ENCODE measurements at places on chromosomes 16 and 17.

GRCh38 chr17:55344514-55344997 lies 77.1 kb downstream of the MMD start:
- no peak for DNase-seq

- no peak for DNase-seq
Measured at GRCh38 chr17:13025687-13026086, 7.9 kb upstream of the ELAC2 start.

DNA sequence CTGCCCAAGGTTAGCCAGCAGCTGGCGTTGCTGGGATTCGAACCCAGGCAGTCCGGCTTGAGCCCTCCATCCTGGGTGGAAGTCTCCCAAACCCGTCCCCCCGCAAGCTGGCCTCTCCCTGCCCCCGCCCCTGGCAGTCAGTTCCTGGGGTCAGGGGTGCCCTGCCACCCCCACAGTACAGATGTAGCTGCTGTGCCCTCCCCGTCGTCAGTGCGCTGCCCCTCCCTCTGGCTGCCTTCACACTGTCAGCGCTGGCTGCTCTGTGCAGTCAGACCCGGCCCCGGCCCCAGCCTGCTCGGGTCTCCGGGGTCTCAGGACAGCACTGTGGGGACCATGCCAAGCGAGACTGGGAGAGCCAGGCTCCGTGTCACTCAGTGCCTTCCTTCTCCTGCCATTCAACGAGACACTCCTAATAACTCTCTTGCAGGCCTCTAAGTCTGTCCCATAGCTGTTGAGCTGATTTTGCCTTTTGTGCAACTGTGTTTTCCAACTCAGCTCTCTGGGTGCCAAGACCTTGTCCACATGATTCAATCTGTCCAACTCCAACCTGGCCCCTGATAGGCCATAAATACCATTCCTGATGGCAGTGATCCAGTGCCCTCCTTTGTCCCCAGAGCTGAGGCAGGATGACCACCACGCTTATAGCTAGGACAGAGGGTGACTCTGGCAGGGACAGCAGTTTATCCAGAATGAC lies 55.5 kb upstream of the IL34 start:
- DNase-seq = peak; percentile 45

DNA sequence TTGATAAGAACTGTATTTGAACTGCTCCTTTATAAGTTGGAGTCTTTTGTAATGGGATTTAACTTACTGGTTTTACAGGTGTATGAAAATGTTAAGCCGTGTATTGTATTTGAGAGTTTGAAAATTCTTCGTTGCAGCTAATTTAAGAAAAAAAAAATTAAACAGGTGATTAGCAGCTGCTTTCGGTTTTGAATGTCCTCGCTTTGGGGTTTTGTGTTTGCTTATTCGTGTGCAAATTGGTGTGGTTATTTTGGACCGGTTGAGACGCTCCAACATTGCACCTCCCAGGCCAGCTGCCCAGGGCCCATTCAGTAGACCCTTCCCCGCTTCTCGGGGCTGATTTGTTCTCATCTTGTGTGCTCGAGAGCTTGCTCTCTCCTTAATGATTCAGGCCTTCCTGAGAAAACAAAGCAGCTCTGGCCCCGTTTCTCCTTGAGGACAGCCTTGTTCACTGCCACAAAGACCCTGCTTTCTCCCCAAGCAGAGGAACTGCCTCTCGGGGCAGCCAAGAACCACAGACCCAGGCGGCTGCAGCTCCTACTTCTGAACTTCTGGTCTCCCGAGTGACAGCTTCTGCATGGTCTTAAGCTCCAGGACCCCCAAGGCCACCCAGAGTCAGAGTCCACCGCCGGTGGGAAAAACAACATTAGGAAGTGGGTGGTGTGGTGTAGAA lies 100.5 kb downstream of the MSI2 start:
- no peak for DNase-seq

- DNase-seq = peak; percentile 70
Measured at GRCh38 chr16:30786936-30787612, at the start of gene ZNF629. Gene ZNF629, minus strand, starts transcription at chr16:30787205. Its CDS starts 2,723 bp downstream, at chr16:30784482.

- no peak for DNase-seq
Measured at GRCh38 chr17:9499041-9499440, 76.6 kb downstream of the STX8 start.

DNA sequence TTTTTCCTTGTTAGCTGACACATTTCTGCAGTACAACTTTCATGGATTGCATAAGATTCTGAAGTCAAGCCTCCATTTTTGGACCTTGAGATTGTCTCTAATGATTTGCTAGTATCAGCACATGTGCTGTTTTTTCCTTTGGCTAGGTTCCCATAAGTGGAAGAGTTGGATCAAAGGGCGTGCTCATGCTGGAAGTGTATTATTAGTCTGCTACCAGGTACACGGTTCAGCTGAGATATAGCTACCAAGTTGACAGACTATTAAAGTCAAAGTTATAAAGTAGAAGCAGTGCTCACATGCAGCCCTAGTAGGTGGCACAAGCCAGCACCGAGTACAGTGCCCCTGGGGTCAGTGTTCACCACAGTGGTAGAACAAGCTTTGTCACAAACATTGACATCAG lies 3.2 kb downstream of the FAHD1 start:
- no peak for DNase-seq

DNA sequence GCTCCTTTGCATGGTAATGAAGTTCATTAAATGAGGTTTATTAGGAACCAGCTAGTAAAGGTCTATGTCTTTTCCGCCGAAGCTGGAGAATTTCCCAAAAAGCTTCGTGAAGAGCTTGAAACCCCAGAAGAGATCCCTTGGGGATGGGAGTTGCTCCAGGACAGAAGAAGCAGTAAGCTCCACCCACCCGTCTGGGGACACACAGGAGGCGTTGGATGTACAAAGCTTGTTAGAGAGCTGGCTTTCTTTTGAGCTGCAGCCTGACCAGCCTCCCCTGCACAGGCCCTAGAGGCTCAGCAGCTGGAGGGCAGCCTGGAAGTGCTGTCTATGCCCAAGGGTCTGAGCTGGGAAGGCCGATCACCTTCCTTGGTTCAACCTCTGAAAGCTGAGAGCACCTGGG lies 147.4 kb upstream of the SDK2 start:
- DNase-seq = no peak

DNA sequence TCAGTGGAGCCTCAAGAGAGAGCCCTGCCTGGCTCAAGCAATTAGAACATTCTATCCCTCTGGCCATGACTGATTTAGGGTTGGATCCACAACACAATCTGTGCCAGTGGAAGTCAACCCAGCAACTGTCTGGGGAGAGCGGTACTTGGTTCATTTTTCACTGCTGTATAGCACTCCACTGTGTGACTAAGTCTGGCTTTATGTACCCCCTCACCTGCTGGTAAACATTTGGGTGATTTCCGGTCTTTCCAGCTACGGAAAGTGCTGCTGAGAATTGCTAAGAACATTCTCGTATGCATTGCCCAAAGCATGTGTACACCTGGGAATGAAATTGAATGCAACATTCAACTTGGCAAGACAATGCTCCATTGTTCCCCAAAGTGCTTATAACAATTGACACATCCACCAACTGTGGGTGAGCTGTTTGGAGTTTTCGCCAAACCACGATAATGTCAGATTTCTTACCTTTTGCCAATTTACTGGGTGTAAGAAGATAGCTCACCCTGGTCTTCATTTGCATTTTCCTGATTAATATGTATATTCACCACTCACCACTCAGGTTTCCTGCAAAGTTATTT lies 63.5 kb upstream of the MED9 start:
- DNase-seq = peak; percentile 39

GRCh38 chr17:80011989-80012555 lies 23.6 kb downstream of the TBC1D16 start:
- no peak for DNase-seq

DNA sequence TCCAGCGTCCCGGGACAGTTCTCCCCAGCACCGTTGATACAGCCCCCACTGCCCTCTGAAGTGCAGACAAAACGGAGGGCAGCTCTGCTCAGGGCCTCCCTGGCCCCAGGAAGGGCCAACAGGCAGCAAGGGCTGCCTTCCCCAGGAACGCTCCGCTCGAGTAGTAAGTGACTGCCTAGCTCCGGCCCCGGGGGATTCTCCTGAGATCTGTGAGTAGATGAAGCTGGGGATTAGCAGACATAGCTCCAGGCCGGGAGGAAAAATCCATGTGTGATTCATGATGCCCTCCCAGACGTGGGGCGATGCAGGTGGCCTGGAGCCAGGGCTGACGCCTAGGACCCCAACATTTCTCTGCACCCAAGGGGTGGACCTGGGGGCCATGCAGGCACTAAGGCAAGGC lies 85.3 kb downstream of the ENGASE start:
- no peak for DNase-seq

DNA sequence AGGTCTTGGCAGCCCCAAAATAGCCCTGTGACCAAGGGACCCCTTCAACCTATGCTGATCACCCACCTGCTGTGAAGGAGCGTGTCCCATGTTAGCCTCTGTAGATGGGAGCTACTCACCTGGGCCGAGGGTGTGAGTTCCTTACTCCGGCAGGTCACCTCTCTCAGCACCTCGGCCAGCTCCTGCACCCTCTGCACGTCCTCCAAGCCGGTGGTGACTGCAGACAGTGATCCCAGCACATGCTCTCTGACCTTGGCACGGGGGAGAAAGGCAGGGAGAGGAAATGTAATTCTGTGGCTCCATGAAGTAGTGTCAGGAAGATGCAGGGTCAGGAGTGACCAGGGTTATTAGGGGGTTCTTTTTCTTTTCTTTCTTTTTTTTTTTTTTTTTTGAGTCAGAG lies 67.7 kb upstream of the BCO1 start:
- no peak for DNase-seq

DNA sequence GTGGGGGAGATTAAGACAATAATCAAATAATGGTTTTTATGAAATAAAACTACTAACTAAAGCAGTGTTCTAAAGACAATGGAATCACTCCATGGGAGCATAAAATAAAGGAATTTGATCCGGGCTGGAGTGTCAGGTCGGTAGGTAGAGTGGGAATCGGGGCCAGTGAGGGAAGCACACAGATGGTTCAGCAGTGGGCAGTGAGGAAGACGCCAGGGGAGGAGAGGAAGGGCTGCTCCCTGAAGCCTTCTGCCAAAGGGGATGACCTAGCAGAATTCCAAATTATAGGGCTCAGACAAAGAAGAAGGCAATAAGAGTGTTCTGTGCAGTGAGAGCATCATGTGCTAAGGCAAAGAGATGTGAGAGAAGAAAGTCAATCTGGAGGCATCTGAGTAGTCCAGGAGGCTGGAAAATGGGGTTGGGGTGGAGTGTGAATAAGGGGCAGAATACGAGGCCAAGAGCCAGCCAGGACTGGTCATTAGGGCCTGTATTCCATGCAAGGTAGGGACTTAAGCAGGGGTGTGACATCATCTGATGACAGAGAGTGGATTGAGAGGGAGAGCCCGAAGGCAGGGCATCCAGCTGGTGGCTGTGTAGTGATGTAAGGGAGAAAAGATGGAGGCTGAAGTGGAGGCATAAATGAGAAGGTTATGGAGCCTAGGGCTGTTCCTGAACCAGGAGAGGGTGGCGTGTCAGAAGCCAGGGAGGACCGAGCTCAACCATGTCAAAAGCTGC lies 137.6 kb downstream of the COPRS start:
- no peak for DNase-seq

DNA sequence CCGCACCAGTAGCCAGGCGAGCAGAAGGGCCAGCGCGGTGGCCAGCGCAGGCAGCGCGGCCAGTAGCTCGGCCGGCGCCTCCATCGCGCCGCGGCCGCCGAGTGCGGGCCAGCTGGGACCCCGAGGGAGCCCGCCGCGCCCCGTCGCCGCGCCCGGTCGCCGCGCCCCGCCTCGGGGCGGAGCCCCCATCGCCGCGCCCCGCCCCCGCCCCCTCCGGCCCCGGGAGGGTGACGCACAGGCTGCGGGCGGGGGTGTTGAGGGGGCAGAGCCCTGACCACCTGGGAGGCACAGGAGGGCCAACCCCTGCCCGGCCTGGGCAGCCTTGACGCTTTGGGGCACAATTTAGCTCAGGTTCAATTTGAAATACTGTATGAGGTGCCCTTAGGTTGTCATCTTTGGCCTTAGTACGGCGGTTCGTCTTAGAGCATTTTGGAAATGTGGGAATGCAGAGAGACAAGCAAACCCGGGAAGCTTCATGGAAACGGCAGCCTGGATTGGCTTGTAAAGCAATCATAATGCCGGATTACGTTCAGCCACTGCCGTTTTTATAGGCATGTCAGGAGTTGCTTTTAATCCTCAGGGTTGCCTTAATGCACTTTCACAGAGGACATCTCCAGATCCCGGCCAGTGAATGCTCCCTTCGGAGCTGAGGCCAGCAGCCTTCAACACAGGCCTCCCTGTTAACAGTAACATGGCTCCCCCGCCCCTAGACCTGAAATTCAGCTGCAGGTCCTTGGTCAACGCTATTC lies at the start of gene MXRA7:
Gene MXRA7, minus strand, starts transcription at position 103 of the 749 bp plus-strand sequence. Its CDS starts 19 bp downstream, at position 84.
- DNase-seq = peak; percentile 68

GRCh38 chr16:82031116-82032084 lies 3.7 kb upstream of the HSD17B2 start:
- peak; percentile 79 for DNase-seq

- DNase-seq = no peak
Measured at GRCh38 chr16:76614269-76614668, 337.1 kb downstream of the CNTNAP4 start.

DNA sequence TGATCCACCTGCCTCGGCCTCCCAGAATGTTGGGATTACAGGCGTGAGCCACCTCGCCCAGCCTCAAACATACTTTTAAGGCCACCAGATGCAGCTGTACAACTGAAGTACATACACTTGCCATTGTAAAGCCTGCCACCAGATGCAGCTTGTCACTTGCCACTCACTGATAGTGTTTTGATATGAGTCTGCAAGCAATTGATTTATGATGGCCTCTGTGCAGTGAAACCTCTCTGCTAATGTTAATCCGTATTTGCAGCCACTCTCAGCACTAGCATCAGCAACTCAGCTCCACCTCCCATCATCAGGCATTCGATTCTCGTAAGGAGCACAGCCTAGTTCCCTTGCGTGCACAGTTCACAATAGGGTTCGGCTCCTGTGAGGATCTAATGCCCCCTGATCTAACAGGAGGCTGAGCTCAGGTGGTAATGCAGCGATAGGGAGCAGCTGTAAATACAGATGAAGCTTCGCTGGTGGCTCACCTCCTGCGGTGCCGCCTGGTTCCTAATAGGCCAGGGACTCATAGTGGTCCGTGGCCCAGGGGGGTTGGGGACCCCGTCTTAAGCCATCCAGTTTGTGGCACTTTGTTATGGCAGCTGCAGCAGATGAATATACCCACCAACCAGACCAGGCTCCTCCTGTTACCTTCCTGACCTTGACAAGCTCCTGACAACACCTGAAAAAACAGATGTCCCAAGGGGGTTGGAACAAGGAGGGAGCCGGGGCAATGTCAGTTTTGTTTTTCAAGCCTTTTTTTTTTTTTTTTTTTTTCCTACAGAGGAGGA lies 1.3 kb upstream of the HERPUD1 start:
- DNase-seq = no peak

GRCh38 chr16:11194913-11195312 lies 61.1 kb downstream of the SOCS1 start:
- no peak for DNase-seq

- peak; percentile 35 for DNase-seq
Measured at GRCh38 chr17:60526726-60527125, 684 bp upstream of the APPBP2 start.

DNA sequence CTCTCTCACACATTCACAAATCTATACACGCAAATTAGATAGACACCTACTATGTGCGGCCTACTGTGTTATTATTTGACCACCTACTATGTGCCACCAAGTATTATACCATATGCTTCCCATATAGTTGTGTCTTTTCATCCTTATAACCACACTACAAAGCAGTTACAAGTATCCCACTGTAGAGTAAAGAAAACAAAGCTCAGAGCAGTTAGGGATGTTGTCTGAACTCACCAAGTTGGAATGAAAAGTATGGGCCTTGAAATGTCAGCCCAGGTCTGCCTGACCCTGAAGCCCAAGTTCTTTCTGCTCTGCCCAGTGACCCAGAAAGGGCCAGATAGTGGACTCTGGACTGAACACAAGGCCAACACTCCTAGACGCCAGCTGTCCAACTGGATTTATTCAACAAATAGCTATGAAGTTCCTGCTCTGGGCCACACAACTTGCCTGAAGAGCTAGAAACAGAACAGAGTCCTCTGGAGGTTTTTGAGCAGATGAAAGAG lies 8.5 kb downstream of the KRT37 start:
- DNase-seq = peak; percentile 12
